Activated gamma-delta T cell treated with anti-CD3 and anti-CD28 coated beads, Interleukin-2, amount 50 U/mL, for 16 hours (primary cell): ENCODE measurements at places on chromosomes 1 and 21.

- no peak for DNase-seq
Measured at GRCh38 chr1:216750031-216750627, 26.9 kb upstream of the ESRRG start.

- DNase-seq, result peak; percentile 46
Measured at GRCh38 chr1:41898191-41898713, 20.5 kb downstream of the HIVEP3 start.

GRCh38 chr1:241459186-241459802, 60.3 kb downstream of the FH start:
- no peak for DNase-seq

GRCh38 chr1:36653850-36654249, 171.1 kb upstream of the CSF3R start:
- no peak for DNase-seq

DNA sequence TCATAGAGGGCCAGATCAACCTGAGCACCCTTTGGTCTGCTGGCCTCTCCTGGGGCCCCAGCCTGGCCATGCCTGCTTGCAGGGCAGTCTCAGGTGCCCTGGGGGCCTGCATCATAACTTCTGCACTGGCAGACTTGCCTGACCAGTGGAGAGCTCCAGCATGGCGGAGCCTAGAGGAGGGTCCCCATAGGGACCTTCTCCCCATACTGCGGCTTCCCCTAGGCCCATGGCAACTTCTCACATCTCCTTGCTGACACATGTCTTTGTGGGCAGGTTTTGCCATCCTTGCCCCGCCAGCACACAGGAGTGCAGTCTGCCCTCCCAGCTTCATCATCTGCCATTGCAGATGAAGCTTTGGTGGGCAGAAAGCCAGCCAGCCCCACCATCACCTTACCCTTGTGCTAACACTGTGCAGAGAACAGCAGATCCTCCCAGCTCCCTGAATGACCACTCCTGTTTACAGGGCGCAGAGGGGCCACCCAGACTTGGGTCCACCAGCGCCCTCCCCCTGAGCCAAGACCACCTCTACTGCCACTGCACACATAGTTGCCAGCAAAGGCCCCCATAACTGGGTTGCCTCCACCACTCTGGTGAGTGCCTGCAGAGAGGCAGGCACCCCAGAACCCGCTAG, 51.7 kb downstream of the ZP4 start:
- DNase-seq, result no peak

DNA sequence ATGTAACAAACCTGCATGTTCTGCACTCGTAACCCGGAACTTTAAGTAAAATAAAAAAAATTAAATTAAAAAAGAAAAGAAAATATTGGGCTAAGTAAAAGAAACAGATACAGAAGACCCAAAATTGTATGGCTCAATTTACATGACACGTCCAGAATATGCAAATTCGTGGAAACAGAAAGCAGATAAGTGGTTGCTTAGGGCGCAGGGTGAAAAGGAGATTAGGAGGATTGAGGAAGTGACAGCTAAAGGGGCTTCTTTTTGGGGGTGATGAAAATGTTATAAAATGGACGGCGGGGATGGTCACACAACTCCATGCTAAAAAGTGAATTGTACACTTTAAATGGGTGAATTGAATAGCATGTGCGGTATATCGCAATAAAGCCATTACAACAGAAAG, 27.4 kb upstream of the ZBTB21 start:
- DNase-seq, result no peak

DNA sequence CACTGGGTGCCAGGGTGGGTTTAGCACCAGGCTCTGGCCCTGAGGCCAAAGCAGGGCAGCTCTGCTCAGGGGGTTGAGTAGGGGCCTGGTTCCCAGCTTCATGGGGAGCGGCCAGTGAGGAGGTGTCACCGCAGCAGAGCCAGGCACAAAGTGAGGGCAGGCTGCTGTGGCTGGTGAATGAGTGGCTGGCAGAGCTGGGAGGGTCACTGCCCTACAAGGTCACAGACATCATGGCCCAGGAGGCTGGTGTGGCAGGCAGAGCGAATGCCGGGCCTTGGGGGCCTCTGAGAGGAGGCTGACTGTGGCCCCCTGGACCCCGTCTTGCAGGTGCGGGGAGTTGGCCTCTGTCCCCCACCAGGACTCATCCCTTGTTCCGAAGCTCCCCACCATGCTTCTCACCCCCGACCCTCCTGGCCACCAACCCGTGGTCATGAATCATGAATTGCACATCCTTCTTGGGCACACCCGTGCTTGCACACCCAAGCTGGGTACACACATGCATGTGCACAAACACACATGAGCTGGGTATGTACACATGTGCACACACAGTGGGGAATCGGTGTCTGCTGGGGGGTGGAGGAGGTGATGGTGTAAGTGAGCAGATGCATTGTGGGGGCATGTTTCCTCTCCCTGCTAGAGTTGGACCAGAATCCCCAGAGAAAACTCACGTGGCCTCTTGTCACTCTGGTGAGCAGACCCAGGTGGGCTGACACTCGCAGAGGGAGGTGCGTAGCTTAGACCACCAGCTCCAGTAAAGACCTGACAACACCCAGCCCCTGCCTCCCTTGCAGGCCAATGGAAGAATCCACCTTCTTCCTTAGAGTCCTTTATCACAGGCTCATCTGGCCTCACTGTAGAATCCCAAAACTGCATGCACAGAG, 4.8 kb upstream of the GNB1 start:
- DNase-seq, result no peak

DNA sequence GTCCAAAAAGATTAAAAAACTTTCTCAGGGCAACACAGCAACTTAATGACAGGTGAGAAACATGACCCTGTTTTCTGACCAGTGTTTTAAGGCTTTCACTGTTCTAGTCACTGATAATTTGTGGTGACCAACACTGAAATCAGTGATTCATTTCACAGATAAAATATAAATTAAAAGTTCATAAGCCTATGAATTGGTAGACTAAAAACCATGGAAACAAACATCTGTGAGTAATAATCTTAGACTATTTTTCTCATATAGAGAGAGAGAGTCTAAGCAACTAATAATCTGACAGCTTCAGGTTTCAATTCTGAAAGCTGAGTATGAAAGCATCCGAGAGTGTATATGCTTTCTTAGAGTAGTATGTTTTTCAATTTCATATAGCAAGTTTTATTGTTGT, 536.9 kb downstream of the ADGRL2 start:
- no peak for DNase-seq

DNA sequence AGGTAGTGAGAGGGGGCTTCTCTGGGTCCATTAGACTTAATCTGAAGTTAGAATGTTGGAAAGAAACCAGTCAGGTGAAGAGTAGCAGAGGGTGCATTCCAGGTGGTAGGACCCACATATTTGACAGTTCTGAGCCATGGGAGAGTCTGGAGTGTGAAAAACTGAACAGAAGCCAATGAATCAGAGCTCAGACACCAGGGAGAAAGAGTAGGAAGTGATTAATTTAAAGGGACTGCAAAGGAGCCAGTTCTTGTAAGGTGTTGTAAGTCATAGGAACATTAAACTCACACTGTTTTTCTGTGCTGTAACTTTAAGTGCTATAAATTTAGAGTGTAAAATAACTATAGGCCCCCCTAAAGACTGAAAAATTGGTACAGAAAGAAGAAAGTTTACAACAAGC, 5.9 kb upstream of the DHX9 start:
- DNase-seq, result no peak

GRCh38 chr21:25342816-25343215, 264.5 kb downstream of the MRPL39 start:
- no peak for DNase-seq

GRCh38 chr21:43645136-43645891, 14.0 kb downstream of the HSF2BP start:
- DNase-seq, result no peak

DNA sequence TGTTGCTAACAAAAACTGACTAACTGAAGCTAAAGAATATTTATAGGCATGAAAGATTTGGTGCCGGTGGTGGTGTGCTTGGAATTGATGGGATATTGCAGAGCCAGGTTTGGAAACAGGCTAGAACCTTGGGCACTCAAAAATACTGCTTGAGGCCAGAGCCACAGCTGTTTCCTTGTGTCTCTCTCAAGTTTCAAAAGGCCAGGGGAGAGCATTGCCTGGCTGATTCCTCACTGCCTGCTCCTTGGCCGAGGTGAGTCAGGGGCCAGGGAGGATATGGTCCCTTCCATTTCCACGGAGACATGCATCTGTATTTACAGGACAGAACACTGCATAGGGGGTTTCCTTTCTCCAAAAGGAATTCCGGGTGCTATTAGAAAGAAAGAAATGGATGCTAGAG, 36.1 kb upstream of the IVNS1ABP start:
- no peak for DNase-seq

- DNase-seq, result no peak
Measured at GRCh38 chr21:44351535-44352252, 1.7 kb upstream of the TRPM2 start.

DNA sequence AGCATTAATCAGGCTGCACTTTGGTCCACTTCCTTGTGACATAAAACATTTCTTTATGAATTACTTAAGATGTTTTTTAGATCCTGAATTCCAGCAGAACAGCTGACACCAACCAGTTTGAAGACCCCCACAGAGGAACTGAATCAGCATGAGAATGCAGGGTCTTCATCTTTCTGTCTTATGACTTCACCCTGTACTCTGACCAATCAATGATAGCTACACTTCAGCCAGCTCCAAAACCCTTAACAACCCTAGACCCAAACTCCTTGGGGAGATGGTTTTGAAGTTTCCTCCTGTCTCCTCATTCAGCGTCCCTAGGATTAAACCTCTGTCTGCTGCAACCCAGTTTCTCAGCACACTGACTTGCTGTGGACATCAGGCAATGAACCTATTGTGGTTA, 175.0 kb downstream of the CTH start:
- no peak for DNase-seq

GRCh38 chr1:201335174-201335870, 42.2 kb downstream of the TNNT2 start:
- DNase-seq, result no peak

GRCh38 chr1:47593598-47594285, 155.9 kb downstream of the FOXD2 start:
- DNase-seq, result no peak

- no peak for DNase-seq
Measured at GRCh38 chr1:211632117-211632807, 43.2 kb downstream of the NEK2 start.

DNA sequence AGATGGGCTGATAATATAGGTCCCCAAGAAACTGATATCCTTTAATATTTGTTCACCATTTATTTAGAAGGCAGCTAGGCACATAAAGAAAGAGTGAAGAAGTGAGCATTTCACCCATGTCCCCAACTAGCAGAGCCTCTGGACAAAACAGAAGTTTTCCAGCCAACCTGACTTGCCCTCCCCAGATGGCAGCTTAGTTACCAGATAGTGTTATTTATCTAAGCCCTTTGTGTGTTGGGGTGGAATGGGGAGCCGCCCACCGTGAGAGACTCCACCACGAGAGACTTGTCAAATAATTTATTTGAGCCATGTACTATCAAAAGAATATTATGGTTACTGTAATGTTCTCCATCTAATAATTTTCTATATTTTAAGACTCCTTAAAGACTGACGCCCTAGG, 54.9 kb upstream of the C1orf198 start:
- no peak for DNase-seq

- no peak for DNase-seq
Measured at GRCh38 chr1:211037095-211037494, 96.9 kb downstream of the KCNH1 start.

DNA sequence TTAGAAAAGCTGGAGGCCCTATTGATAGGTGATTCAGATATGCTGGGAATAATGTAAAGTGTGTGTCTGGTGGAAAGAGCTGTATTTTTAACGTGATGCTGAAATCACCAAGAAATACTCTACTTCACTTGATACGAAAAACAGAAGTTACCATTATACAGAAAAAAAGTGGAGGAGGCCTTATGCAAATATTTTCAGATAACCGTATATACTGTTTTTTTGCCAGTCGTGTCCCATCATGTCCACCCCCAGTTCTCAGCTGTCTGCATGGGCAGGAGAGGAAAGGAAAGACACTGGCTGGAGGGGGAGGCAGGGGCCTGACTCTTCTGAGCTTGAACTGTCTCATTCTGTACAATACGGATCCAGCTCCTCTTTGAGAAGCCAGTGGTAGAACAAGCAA, 51.1 kb downstream of the KCNJ6 start:
- no peak for DNase-seq

GRCh38 chr1:243923292-243924171, 73.5 kb upstream of the AKT3 start:
- DNase-seq, result no peak

DNA sequence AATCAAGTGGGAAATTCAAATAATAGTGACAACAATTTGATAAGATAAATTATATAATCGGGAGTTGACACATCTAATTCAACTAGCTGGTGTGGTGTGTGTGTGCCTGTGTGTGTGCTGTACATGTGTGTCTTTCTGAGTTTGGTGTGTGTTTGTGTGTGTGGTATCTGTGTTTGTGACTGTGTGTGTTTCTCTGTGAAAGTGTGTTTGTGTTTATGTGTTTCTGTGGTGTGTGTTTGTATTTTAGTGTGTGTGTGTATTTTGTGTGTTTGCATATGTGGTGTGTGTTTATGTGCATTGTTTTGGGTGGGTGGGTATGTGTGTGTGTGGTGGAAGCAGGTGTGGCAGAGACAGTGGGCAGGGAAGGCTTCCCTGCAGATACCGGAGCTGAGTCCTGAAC, 4.8 kb upstream of the DSCAM start:
- no peak for DNase-seq

GRCh38 chr1:115090186-115090490, 835 bp upstream of the TSPAN2 start:
- no peak for DNase-seq

- DNase-seq, result no peak
Measured at GRCh38 chr1:85605484-85606413, 25.2 kb downstream of the CCN1 start.

DNA sequence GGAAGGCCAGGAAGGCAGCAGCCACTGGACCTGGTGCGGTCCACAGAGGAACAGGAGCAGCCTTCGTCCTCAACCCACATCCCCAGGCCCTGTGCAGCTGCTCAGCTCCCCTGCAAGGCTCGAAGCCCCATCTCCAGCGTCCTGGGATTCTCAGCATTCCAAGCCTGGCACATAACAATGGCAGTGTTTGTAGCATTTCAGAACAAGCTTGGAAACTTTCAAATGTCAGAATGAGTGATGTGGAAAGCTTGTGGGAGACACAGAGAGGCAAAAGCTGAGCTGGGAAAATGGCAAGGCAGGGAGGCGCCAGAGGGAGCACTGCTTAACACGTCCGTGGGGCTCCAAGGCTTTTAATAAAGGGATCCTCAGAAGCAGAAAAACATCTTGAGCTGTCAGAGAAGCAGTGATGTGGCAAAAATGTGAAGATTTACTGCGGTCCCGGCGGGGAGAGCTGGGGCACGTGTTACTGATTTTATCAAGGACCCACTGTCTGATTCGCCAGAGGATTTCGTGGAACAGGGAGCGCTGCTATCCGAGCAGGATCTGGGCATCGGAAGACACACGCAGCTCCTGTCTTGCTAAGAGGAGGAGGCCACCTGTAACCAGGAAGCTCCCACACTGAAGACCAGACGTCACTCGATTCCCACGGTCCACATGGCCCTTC, 38.1 kb downstream of the TOMM20 start:
- DNase-seq, result no peak

GRCh38 chr1:55544826-55545225, 329.7 kb upstream of the USP24 start:
- DNase-seq, result no peak

GRCh38 chr21:46022551-46023525, 41.3 kb downstream of the COL6A1 start:
- DNase-seq, result no peak

- DNase-seq, result no peak
Measured at GRCh38 chr1:53734650-53735211, 4.2 kb downstream of the GLIS1 start.
